Activated CD8-positive, alpha-beta memory T cell treated with anti-CD3 and anti-CD28 coated beads for 1 hour (primary cell): ENCODE measurements at places on chromosomes 6 and 20.

DNA sequence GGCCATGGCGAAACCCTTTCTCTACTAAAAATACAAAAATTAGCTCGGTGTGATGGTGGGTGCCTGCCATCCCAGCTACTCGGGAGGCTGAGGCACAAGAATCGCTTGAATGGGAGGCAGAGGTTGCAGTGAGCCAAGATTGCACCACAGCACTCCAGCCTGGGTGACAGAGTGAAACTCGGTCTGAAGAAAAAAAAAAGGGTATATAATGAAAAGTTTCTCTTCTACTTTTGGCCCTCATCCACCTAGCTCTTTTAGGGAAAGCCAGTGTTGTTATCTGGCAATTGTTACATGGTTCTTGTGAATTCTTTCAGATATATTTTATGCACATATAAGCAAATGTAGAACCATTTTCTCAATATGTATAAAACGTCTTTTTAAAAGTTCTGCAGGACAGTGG, 19.0 kb downstream of the KIF3B start:
- DNase-seq, result no peak

DNA sequence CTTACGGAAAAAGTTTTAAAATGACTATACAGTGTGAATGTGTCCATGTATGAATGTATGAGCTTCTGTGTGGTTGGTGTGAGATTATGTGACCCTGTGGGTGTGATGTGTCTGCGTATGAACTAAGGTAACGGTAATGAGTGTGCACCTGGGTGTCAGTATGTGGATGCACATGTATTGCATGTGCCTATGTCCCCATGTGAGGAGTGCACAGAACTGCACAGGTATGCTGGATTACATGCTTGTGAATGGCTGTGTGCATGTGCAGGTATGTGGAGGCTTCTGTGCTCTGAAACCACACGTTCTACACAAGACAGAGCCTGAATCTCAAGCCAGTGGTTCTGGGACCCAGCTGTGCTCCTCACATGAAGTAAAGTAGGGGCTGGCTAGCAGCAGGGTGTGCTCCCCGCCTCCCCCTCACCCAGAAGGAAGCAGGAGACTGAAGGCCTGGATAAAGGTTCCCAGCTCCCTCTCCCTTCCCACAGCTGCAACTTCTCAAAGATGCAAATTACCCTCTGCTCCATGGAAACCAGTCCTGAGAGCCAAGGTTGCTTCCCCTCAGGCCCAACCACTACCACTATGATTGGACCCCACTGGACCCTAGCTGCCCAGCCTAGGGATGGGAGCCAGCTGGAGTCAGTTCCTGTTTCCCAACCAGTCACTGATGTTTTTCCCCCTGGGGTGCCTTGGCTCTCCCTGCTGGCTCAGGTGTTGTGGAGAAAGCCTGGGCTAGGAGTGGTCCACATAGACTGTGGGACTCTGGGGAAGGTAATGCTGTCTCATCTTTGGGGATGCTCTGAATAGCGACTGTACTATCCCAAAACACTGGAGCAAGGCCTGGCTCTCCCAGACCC, 24.8 kb upstream of the SPDEF start:
- DNase-seq, result no peak

GRCh38 chr20:63606686-63607085, 20.2 kb downstream of the GMEB2 start:
- DNase-seq, result no peak

DNA sequence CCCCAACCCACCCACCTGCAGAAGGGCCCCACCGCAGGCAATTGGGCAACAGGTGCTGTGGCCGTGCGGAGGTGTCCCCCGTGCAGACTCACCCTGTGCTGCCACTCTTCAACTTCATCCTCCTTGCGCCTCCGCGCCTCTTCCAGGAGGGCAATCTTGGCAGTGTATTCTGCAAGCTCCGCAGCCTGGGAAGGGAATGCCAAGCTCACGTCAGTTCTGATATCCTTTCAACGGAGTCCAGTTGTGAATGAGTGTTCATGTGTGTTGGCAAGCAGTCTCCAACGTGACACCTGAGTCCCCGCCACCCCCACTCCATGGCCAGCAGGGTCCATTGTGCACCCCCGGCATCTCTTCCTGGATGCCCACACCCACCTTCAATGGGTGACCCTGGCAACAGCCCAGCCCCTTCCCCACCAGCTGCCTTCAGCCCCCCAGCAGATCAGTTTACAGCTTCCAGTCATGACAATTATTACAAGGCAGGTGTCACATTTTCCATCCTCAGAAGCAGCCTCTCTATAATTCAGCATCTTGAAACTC, 49.9 kb downstream of the EZR start:
- no peak for DNase-seq

DNA sequence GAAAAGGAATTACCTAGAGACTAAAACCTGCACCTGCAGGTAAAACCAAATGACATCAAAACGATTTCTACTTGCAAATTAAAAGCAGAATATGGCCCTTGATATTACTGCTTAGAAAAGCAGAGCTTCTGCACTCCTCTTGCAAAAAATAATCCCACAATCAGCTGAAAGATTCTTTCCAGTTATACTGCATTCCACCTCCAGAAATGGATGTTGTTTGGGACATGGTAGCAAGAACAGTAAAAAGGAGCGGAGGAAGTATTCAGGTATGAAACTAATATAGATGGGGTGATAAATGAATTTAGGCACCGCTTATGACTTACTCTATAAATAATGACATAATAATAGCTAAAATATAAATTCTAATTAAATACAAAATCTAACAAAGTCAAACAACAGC, 14.9 kb downstream of the ATXN1 start:
- no peak for DNase-seq
